Left renal pelvis (tissue), 4 donors: ENCODE measurements at places on chromosomes 1 and 21. TPM values are rescaled to one million over a fixed set of nuclear protein-coding genes. Genes with fewer than 3 reads are reported as not detected.

DNA sequence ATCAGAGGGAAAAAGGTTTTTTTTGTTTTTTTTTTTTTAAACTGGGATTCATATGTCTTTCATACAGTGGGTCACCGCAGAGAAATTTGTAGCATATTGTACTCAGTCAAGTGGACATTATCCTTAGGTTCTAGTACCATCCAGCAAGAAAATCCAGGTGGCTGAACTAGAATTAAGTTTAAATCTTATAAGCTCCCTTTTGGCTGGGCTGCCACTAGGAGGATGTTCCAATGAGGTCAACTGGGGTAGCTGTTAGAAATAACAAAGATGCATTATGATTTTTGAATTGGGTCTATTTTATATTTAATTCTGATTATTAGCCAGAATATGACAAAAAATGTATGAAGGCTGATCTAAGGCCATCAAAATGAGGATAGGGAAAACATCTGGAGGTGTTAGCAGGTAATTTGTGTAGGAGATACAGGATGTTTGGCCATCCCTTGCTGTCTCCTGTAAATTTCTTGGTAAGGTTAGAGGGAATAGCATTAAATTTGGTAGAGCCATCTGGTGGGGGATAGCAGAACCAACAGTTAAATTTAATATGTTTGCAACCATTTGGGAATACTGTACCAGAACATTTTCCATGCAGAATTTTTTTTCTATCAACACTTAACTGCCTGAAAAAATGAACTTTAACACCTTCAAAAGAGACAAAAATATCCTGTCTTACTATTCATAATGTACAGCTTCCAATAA is 568.5 kb upstream of the B3GALT2 start:
- DNase-seq = no peak

DNA sequence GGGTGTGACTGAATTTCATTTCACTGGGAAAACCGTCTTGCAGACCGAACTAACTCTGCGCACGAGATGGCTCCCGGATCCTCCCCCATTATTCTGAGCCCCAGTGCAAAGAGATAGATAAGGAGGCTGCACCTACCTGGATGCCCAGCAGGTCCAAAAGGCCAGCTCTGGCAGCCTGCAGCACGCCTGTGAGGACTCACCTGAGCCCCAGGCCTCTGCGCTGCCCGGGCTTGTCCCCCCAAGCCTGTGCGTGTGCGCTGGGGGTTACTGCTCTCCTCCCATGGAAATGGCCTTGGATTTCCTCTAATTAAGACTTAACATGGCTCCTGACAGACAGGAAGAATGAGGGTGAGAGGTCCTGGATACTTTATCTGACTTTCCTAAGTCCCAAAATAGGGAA is 83.4 kb downstream of the MDM4 start:
- no peak for DNase-seq

DNA sequence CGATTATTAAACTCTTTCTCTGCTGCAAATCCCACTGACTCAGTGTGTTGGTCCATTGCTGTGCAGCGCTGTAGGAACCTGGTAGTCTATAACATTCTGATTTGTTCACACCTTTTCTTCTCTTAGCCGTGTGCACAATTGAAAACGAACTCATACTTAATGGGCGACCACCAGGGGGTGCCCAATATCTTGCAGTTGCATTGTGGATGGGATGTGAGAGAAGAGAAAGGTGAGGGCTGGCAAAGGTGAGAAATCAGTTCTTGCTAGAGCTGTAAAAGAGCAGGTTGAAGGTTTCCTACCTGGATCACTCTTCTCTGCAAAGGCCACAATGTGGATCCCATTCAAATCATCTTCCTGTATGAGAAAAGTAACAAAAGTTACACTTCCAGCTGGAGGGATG is 51.0 kb downstream of the CASQ2 start:
- DNase-seq = no peak

GRCh38 chr1:207848234-207848633 is 62.7 kb downstream of the CD34 start:
- DNase-seq = no peak

GRCh38 chr1:232624546-232625281 is 5.2 kb downstream of the SIPA1L2 start:
- no peak for DNase-seq

Gene KIF26B
- 32.4 TPM for polyA plus RNA-seq
